Stimulated activated CD8-positive, alpha-beta memory T cell treated with anti-CD3 and anti-CD28 coated beads, Interleukin-12 subunit alpha, Interleukin-12 subunit beta, amount 100 ng/mL, for 4 hours (primary cell): ENCODE measurements at places on chromosomes 3 and 15.

GRCh38 chr15:77738441-77739302, 106.0 kb upstream of the LINGO1 start:
- DNase-seq: no peak

DNA sequence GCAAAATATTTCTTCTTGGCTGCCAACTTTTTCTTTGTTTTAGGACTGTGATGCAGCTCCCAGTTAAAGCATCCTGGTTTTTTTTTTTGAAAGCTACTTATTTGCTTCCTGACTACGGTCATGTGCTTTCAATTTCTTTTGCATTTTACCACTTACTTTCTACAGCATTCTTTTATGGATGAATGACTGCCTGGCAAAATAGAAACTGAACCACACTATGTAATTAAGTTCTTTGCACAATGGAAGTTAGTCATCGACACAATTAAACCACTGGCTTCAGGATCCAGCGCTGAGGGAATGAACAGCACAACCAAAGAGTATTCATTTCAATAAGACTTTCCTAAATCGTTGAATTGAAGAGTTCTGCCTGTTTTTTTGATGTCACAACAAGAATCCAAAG, 82.2 kb upstream of the EPHA3 start:
- DNase-seq: no peak

DNA sequence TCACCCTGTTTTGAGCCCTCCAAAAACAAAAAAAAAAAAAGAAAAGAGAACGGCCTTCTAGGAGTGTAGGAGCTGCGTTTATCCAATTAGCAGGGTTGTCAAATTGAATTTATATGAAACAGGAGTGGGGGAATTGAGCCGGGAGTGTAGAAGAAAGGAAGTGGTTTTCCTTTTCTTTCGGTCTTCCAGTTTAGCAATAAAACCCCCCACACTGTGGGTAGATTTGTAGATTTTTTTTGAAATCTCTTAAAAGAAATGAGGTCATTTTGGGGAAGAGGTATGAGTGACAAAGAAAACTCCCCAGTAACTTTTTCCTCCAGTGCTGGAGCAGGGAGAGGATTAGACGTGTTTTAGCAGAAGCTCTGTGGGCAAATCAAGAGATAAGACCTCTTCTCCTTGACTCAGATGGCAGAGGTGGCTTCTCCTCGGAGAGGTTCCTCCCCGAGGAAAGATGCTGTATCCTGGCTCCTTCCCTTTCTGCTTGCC, 30.8 kb downstream of the BOC start:
- no peak for DNase-seq

GRCh38 chr15:52220937-52221660, 29.9 kb upstream of the GNB5 start:
- no peak for DNase-seq

GRCh38 chr3:185586686-185587039, 568 bp downstream of the SENP2 start:
- no peak for DNase-seq

DNA sequence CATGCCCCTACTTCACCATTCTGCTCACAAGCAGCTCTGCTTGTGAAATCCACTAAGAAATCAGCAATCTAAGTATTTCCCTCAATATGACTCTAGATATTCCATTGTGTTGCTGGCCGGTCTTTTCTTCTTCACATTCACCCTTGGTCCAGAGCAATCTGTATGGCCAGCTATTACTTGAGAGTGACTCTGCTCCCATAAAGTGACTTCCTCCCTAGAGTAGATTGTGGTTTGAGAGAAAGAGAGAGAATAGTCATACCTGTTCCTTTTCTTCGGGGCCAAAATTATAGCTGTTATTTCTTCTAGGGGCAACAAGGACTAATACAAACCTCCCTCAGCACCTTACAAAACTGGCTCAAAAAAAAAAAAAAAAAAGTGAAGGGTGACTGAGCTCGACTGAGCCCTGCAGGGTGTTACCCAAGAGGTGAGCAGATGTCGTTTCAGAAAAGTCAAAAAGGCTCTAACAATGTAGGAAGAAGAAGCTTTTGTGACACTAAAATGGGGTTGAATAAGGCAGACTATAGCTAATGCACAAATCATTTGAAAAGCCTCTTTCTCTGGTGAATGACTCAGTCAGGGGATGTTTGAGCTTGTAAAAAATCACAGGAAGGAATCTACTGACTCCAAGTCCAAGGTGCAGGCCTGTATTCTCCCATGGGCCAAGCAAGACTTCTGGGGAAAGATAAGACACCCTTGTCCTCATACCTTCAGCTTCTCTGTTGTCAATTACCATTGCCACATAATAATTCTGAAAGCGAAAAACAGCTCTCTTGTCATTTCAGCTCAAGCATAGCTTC, 161.0 kb upstream of the SLC24A5 start:
- no peak for DNase-seq

- no peak for DNase-seq
These were observed 29.1 kb upstream of the SCG3 start for GRCh38 chr15:51652084-51652668.

DNA sequence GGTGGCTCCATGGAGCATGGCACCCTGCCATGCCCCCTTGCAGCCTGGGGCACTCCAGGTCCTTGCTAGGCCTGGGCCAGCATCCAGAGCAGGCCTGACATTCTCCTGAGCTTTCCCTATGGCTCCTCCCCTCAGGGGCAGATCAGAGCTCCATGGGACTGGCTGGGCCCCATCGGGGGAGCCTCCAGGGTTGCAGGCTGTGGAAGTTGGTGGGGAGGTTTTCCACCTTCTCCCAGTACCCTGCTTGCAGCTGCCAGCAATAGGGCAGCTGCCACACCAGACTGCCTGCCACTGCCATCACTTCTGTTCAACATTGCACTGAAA, 75.7 kb upstream of the TP63 start:
- no peak for DNase-seq

GRCh38 chr15:41219381-41219780, 11.2 kb downstream of the EXD1 start:
- DNase-seq: no peak

DNA sequence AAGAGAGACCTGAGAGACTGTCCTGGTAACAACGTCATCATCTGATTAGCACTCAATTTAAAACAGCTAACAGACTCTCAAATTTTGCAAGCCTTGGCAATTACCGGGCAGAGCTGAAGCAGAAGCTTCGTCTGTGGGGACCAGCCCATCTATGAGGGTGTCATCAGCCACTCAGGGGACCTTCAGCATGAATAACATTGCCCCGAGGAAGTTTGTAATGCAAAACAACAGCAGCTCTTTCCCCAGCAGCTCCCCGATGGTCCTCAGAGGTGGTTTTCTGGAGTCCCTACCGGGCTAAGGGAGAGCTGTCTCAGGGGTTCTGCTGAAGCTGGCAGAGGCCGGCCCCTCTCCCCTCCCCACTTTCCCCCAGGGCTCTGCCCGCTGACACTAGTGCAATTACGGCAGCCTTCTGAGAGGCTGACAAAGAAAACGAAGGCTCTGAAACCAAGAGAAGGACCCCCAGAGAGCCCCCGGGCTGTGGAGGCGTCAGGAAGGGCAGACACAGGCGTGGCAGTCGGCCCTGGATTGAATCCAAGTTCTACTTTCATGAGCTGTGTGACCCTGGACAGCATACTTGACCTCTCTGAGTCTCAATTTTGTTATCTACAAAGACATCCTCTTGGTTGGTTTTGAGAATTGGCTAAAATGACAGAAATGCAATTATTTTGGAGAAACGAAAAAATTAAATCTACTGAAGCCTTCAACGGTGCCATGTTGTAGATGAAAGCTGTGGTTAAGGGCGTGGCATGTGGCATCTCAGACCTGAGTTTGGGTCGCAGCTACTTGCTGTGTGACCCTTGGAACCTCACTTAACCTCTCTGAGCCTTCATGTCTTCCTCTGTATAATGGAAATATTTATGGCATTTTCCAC, 102.1 kb upstream of the TLE3 start:
- no peak for DNase-seq

DNA sequence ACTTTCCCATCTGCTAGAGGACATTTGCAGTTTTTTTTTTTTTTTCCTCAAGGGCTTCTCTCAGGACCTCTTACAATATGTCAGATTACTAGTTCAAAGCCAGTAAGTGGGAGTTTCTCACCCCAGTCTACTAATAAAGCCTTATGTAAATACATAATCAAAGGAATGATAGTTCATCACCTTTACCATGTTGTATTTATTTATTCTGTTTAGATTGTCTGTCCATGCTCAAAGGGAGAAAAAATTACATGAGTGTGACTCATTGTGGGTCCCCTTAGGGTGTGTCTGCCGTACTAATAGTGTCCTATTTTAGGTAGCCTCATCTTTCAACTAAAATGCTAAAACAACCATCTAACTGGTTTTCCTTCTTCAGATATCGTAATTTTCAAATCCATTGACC, 917.6 kb downstream of the EPHA3 start:
- DNase-seq: no peak

- no peak for DNase-seq
These were observed 256.1 kb upstream of the HES1 start for GRCh38 chr3:193879864-193880242.

GRCh38 chr3:170222647-170223541, 670 bp downstream of the PRKCI start:
- peak; percentile 30 for DNase-seq

DNA sequence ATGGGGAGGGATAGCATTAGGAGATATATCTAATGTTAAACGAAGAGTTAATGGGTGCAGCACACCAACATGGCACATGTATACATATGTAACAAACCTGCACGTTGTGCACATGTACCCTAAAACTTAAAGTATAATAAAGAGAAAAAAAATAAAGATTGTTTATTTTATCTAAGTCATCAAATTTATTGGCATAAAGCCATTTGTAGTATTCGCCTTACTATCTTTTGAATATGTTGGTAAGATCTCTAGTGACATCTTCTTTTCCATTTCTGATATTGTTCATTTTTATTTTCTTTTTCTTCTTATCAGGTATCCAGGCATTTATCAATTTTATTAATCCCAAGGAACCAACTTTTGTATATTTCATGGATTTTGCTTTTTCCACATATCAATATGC, 5.8 kb upstream of the ABHD5 start:
- DNase-seq: no peak

DNA sequence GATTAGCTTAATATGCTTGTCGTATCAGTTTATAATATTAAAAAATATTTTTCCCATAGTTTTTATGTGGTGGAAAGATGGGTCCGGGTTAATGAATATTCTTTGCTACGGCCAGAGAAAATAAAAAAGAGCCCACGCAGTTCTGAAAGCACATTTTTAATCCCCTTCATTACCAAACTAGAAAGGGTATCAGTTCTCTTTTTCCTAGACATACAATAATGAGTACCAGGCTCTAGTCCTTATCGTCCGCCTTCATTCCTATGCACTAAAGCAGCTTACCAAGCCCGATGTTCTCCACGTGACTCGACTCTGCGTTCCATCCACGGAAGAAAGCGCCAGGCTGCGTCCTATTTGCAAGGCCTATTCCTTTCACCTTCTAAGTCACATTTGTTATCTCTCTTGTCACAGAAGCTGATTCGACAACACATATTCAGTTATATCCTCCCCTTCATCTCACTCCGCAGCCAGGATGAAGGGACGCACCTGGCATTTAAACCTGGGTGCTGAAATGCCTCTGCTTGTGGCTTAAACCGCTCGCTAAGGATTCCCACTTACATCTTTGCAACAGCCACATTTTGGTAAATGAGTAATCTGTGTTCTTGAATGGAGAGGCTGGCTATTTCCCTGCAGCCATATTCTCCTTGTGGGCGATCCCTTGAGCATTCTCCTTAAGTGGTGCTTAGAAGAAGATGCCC, 257.0 kb downstream of the CD47 start:
- DNase-seq: no peak

GRCh38 chr15:78355177-78355576, 15.0 kb downstream of the CRABP1 start:
- no peak for DNase-seq

GRCh38 chr3:11464356-11464755, 179.4 kb downstream of the VGLL4 start:
- no peak for DNase-seq

- no peak for DNase-seq
These were observed 100.0 kb downstream of the LPP start for GRCh38 chr3:188253800-188254452.

DNA sequence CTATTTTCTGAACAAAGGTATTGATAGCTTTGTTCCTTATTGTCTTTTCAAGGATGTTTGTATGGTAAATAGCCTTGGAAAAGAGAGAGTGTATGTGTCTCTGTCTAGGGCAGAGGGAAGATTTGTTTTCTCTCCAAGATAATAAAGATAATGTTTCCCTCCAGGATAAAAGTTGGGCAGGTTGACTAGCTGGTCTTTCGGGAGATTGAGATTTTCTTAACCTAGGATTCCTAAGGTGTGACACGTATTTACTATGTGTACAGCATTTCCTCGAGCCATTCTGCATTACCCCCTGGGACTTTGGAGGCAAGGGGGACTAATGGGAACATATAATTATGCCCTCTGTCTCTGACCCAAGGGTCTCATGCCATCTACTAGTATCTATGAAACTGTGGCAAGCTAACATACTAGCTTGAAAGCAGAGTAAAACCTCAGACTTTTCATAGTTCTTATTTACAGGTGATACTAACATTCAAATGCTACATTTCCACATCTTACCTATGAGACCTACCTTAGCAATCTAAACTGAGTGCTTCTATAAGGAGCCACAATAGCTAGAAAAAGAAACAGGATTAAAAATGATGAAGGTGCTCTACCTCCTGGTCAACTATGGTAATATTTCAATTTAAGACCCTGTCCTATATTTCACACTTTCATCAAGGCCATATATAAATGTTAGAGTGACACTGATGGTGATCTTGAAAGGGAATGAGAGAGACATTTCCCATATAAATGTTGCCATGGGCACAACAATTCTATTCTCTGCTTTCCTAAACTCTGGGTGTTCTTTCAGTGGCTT, 252.9 kb upstream of the CBLB start:
- DNase-seq: no peak

- DNase-seq: no peak
These were observed 65.3 kb upstream of the ZNF280D start for GRCh38 chr15:56798639-56799038.

GRCh38 chr3:195715583-195716266, 5.1 kb upstream of the MUC20 start:
- DNase-seq: no peak
